ENCODE measurements at places on chromosomes 7 and 10. TPM values are rescaled to one million over a fixed set of nuclear protein-coding genes. Genes with fewer than 3 reads are reported as not detected.

DNA sequence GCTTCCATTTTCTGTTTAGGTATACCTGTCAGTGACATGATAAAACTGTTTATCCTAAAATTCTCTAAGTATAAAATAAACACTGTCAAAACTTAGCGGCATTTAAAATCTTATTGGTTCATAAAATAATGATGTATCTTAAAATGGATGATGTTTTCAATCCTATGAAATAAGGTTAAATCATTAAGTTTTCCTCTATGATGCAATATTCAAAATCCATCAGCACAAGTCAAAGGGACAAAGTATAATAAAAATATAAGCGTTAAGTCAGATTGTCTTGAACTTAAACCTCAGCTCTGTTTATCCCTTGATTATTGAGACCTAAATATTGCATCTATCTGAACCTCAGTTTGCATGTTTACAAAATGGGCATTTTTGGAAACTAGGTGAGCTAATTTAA, 46.6 kb upstream of the NCAPG2 start:
- no peak for DNase-seq

- peak; percentile 28 for DNase-seq
These were observed 111.2 kb upstream of the PTN start for GRCh38 chr7:137454767-137455166.

DNA sequence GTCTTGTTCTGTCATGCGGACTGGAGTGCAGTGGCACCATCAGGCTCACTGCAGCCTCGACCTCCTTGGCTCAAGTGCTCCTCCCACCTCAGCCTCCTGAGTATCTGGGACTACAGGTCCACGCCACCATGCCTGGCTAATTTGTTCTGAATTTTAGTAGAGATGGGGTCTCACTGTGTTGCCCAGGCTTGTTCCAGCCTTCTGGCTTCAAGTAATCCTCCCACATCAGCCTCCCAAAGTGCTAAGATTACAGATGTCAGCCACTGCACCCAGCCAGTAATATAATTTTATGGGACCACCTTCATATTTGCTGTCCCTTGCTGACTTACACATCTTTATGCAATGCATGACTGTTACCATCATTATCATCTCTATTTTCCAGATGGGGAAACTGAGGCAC, 1.5 kb upstream of the HSPB1 start:
- DNase-seq = no peak

DNA sequence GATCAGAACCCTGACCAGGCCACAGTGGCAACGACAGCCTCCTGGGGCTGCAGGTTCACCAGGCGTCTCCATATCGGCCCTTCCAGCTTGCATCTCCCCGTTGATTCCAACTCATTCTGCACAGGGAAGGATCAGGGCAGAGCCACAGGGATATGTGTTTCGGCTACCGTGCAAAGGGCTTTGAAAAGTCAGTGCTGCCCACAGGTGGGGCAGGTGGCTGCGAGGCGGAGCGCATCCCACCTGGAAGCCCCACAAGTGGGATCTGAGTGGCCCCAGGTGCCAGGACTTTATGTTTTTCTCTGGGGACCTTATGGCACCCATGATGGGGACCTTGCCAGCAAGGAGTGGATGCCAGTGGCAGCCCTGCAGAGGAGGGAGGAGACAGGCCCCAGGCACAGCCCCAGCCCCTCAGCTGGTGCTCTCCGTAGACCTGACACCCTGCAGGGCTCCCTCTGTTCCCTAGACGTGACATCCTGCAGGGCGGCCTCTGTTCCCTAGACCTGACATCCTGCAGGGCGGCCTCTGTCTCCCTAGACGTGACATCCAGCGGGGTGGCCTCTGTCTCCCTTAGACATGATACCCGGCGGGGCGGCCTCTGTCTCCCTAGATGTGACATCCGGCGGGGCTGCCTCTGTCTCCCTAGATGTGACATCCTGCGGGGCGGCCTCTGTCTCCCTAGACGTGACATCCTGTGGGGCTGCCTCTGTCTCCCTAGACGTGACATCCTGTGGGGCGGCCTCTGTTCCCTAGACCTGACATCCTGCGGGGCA, 189.4 kb downstream of the ELFN1 start:
- DNase-seq = no peak

DNA sequence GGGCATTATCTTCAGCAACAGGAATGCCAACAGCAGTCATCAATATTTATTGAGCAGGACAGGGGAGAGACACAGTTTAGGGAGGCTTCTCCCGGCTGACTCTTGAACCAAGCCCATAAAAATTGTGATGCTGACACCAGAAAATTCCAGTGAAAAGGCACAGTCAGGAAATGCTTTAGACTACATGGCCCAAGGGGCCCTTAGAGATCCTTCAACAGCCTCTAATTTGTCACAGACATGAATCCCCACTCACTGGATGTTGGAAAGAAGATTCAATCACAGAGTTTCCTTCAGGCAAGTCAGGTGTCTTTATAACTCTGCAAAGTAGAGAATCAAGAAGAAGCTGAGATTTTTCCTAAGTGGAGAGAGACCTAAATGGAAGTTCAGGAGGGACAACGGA, 1.2 kb downstream of the GJC3 start:
- DNase-seq = no peak

DNA sequence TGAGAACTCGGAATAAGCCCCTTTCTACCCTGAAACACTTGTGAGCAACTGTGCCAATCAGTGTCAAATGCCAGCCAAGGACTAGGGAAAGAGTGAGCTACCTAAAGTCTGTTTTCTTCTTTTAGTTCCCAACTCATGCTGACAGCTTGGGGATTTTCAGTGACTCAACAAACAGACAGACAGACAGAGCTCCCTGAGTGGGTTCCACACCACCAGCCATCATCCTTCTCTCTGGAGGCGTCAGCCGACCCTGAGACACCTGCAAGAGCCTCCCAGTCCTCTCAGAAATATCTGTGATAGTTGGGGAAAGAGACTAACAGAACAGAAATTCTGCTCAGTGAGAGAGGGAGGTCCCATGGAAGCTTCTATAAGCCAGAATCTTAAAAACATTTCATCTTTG, 49.5 kb downstream of the GATA3 start:
- DNase-seq = no peak

Gene GATA3
- not detected for total RNA-seq

- peak; percentile 33 for DNase-seq
These were observed 5.4 kb upstream of the DMTF1 start for GRCh38 chr7:87146740-87147386.

All from LHCN-M2 (cell line).